ENCODE measurements at places on chromosomes 2 and 18.
A peak's percentile ranks its signal among the peaks of the same experiment; 100 is the strongest.

- DNase-seq: peak; percentile 70
Observed at GRCh38 chr2:173884025-173884802, 81.0 kb downstream of the SP3 start.

DNA sequence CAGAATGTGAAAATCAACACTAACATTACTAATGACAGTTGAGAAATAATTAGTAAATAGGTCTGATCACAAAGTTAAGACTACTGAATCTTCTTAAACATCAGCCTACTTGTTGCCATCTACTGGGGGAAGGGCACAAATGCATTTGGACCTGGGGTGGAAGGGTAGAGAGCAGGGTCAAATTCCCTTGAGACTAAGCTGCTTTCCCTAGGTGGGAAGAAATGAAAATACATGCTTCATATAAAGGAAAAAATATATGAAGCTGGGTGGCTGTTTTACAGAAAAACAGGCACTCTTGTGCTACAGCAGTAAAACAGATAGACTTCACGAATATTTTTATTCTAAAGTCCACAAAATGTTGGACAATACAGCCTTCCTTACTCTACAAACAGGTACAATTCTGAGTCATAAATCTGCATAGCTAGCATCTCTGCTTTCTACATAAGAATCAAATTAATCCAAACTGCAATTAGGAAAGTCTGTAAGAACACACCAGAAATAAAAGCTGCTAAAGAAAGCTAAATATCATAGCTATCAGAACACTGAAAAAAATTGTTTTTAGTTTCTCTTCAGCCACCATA is 10.9 kb downstream of the TRIP12 start:
- peak; percentile 59 for DNase-seq

- no peak for DNase-seq
Observed at GRCh38 chr2:145086910-145087309, 567.0 kb upstream of the ZEB2 start.

DNA sequence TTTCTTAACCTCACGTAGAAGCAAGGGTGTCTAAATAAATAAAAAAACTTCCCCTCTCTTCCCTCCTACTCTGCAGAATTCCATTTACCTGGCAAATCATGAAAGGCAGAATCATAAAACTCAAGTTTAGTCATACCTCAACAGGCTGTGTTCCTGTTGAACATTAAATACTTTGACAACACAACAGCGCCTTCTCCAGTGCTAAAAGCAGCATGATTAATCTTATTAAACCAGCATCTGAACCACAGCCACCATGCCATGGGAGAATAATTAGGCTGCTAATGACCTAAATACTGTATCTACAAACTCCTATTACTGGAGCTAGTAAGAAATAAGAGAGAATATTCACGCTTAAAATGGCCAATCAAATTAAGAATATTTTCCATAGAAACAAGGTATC is 68.1 kb downstream of the CDH2 start:
- no peak for DNase-seq

DNA sequence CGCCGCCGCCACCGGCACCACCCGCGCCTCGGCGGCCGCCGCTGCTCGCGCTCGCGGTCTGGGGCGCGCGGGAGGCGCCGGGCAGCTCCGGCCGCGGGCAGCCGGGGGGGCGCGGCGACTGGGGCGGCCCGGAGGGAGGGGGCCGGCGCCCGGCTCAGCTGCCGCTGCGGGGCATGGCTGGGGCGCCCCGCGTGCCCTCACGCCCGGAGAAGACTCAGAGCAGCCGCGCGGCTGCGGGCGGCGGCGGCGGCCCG is 295 bp downstream of the GAREM1 start:
- DNase-seq: no peak

DNA sequence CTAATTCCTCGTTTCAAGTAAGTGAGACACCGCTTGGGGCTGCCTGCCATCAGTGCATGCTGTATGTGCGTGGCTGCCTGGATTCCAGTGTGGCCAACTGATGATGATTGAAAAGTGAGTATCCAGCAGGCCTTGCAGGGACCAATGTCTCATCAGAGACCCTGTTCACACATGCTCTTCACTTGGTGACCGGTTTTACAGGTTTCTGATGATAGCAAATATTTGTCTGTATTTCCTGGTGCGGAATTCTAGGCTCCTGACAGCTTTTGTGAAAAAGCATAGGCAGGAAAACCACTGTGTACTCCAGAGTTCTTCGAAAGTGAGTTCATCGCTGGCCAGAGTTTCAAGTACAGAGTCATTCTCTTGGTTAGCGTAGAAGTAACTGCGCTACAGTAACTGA is 13.8 kb upstream of the YWHAQ start:
- DNase-seq: no peak

GRCh38 chr18:29523371-29523770 is 1346.4 kb upstream of the CDH2 start:
- no peak for DNase-seq

- no peak for DNase-seq
Observed at GRCh38 chr18:731185-731584, 18.8 kb upstream of the ENOSF1 start.

- DNase-seq: no peak
Observed at GRCh38 chr2:234446404-234447076, 50.3 kb downstream of the ARL4C start.

DNA sequence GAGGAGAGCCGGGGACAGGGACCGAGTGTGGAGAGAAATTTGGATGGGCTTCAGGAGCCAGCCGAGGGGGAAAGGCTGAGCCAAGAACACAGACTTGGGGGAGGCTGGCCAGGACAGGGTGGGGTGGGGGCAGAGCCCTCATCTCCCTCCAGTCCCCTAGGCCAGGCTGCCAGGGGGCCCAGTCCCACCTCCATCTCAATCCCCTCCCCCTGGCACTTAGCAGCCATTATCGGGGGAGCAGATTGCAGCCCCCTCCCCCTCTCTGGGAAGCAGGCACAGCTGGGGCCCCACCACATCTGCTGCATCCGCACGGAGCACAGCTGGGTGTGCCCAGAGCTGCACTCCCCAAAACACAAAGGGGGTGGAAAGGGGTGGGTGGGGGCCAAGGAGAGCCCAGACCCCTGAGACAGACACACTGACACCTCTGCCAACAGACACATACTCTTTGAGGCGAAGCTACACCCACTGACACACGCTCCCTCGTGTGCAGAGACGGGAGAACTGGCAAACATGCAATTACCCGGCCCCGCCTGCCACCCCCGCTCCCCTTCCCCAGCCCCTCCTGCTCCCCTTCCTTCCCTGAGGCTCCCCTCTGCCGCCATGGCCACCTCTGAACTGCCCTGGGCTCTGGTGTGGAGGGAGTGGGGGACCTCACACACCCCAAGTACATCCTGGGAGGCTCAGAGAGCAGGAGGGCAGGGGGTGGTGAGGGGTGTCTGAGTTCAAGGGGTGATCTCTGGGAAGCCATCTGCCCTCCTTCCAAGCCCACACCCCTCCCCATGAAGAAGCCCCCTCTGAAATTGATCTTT is 5.1 kb upstream of the ASIC4 start:
- DNase-seq: no peak

- no peak for DNase-seq
Observed at GRCh38 chr2:121132054-121132761, 152.8 kb downstream of the TFCP2L1 start.

- DNase-seq: no peak
Observed at GRCh38 chr2:48445091-48445725, 84.7 kb upstream of the STON1 start.

DNA sequence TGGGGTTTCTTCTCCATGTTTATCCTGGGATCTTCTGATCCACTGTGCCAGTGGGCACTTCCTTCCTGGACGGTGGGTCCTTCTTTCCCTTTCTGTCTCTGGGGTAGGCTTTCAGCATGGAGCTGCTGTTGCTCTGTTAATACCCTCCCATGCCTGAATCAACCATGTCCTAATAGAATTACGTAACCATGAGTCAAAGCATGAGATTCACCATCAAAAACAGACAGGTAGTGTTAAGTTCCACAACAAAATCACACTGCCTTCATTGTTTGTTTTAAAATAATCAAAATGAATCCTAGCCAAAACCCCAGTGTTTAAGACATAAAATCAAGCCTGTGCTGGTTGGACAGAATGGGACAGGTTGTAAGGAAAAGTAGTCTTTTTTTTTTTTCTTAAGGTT is 37.5 kb downstream of the GNAL start:
- no peak for DNase-seq

DNA sequence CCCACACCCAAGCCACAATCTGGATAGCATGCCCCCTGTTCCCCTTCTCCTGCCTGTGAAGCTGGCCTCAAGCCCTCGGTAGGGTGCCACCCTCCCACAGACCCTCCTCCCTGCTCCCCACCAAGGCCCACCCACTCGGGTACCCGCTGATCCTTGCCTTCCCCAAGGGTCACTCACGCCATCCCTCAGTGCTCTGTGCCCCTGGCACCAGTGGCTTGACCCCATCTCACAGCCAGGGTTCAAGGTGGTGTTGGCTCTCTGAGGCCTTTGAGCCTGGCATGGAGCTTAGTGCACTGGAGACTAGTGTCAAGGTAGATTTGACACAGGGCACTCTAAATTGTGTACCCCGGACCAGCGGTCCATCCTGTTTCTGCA is 11.9 kb downstream of the ADRA2B start:
- no peak for DNase-seq

DNA sequence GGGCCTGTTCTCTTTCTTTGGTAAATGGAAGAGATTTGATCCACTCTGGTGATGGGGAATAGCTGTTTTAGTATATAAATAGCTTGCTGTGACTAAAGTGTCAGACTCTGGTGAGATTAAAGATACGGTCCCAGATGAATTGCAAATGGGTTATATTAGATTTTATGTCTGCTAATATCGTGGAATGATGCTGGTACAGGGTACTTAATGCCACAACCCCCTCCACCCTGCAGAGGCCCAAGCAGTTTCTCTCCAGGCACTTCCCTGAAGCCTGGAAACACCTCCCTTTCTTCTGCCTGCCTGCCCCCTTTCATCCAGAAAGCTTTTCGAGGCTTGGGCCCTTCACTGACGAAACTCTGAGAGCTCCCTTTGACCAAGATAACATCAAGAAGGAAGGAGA is 21.4 kb upstream of the RFX8 start:
- DNase-seq: no peak

DNA sequence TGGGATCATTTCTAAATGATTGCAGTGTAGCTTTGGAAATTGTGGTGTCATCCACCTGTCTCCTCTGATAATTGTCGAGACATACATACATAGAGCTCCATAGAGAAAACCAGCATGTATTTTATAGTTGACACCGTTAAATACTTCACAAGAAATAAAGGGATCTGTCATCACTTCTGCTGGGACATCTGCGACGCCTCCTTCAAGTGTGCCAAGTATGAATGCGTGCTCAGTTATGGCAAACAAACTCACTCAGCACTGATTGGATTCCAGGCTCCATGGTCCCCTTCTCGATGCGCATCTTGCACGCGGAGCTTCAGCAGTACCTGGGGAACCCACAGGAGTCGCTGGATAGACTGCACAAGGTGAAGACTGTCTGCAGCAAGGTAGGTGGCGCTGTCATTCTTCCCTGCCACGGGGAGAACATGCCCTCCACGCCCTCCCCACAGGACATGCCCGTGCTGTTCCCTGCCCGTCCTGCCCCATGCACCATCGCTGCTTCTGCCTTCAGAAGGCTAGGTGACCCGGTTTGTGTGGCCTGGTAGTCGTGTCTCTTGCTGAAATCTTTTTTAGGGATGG is 64.1 kb downstream of the TRAPPC12 start:
- DNase-seq: no peak

GRCh38 chr2:124704071-124704925 is 679.2 kb downstream of the CNTNAP5 start:
- no peak for DNase-seq

GRCh38 chr18:7824970-7825369 is 257.9 kb downstream of the PTPRM start:
- DNase-seq: peak; percentile 48

DNA sequence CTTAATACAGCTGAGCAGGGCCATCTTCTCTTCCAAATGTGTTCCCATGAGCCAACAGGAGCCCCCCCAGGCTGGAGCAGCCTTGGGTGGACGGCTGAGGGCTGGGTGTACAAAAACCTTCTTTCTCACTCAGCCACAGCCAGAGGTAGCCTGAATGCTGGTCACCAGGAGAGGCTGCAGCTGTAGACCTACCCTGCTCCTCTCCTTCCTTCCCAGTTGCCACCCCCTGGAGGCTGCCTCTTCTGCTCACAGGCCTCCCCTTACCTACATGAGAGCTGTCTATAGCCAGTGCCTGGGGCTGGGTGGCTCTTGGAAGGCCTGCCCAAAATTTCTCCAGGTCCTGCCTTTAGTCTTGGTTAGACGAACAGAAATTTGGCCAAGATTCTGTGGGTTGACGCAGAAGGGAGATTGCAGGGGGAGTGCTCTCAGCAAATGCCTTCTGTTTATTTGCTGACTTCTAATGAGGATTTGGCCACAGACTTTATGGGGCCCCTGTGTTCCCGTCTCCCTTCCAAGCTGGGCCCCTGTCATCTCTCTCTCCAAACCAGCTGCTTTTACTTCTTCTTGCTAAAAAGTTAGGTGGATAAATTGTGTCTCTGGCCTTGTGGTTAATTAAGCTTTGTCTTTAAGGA is 18.3 kb downstream of the CELF4 start:
- DNase-seq: peak; percentile 33

DNA sequence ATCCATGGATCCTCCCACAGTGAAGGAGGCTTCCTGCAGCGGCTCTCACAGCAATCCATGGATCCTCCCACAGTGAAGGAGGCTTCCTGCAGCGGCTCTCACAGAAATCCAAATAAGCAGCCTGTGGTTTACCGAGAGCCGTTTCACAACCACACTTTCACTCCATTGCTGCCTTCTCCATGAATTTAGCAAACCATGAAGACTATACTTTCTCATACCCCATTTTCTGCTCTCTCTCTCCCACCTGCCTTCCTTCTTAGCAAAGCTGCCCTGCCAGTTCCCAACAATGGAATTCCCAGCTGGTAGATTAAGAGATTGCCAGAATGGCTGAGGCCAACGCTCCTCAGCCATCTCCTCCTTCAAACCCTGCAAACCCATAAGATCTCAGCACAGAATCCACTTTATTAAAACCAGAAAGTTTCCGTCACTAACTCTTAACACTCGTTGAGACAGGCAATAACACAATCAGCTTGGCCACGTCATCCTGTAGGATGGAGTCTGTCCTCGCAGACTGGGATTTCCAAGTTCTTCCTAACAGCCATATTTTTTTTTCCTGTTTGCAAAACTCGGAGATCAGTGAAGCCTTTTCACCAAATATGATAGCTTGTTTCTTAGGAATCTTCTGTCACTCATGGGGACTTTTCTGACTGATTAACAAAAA is 162.2 kb downstream of the PXDN start:
- no peak for DNase-seq

- no peak for DNase-seq
Observed at GRCh38 chr2:197031803-197032202, 105.3 kb upstream of the PGAP1 start.

DNA sequence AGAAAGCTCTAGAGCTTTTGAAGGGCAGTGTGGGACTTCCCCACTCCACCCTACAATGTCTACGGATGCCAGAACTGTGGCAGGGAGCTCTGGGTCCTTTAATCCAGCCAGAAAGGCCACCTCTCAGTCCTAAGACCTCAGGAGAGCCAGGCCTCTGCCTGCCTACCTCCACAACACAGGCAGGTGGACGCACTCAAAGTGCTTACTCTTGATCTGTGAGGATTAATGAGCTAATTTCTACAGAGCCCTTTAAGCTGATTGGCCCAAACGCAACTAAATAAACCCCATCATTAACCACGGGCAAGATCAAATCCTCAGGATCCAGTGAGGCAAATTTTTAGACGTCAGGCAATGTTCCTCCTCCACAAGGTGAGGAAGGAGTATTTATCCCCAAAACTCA is 8.1 kb downstream of the STK39 start:
- DNase-seq: no peak

Data from cardiac muscle cell (in vitro differentiated cells and primary cell).